ENCODE measurements at places on chromosomes 11 and 22.

GRCh38 chr11:118099838-118100556, 13.2 kb upstream of the SMIM35 start:
- DNase-seq, result no peak

- DNase-seq, result no peak
These were observed 36.5 kb downstream of the NADSYN1 start for GRCh38 chr11:71489311-71490043.

DNA sequence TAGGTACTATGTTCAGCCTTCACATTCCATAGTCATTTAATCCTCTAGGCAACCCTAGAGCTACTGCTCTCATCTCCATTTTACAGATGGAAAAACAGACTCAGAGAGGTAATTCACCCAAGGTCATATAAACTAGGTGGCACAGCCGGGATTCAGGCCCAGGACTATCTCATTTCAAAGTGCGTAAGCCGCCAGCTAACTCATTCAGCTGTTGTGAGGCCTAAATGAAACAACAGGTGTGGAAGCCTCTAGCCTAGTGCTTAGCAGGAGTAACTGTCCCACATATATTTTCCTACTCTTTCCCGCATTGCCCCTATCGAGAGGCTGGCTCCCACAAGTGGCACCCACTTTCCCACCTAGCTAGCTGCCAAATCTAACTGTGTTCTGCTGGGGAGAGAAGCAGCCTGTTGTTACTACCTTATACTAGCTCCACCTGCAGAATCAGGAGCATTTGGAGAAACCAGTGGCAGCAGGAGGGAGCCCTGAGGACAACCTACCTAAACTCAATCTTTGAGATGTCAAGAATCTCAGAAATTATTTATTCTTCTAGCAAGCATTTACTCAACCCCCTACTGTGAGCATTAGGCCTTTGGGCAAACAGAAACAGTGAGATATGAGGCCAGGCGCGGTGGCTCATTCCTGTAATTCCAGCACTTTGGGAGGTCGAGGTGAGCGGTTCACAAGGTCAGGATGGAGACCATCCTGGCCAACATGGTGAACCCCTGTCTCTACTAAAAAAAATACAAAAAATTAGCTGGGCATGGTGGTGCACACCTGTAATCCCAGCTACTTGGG, 20.9 kb downstream of the PRG3 start:
- DNase-seq, result no peak

DNA sequence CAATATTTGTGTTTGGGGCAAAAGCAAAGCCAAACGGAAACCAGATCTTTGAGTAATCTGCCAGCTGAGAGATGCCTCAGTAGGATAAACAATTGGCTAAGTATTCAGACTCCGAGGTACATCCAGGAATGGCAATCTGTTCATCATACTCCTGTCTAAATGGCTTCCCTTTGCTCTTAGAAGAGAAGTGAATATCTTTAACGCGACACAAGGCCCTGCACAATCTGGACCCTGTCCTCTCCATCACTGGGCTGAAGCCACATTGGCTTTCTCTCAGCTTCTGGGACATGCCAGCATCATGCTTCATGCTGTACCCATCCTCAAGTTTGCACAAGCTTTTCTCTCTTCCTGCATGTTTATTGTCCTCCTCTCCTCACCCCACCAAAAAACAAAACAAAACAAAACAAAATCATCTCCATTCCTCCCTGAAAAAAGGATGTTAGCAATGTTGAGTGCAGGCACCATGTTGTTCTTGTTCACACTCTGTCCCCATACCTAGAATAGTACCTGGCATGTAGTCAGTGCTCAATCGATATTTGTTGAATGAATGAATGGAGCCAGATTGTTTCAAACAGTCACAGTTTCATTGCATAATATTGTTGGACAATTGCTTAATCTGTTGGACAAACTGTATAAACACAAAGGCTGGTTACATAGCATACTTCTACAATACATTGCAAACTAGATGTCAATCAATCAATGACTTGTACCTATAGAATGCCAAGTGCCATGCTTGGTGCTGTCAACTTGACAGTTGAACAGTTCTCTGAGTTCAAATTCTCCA, 38.2 kb upstream of the SESN3 start:
- no peak for DNase-seq

- no peak for DNase-seq
These were observed 923.3 kb downstream of the KCNA4 start for GRCh38 chr11:29093416-29094120.

DNA sequence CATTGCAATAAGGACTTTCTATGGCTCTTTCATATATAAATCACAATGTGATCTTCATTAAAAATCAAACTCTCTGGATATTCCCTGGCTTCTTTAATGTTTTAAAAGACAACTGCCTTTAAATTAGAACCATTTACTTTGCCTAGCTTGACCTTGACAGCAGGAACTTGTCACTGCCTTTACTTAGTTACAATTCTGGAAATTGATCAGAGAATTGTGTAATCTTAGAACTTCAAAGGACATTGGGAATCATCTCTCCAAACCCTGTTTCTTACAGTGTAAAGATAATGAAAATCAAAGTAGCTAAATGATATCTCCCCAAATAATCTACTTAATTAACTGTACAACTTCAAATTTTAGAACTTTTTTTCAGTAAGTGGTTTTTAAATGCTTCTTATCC, 517.6 kb upstream of the CCDC179 start:
- no peak for DNase-seq

- no peak for DNase-seq
These were observed 50.6 kb downstream of the RTN4R start for GRCh38 chr22:20217563-20217962.

GRCh38 chr11:26048271-26048670, 283.7 kb upstream of the ANO3 start:
- DNase-seq, result no peak

DNA sequence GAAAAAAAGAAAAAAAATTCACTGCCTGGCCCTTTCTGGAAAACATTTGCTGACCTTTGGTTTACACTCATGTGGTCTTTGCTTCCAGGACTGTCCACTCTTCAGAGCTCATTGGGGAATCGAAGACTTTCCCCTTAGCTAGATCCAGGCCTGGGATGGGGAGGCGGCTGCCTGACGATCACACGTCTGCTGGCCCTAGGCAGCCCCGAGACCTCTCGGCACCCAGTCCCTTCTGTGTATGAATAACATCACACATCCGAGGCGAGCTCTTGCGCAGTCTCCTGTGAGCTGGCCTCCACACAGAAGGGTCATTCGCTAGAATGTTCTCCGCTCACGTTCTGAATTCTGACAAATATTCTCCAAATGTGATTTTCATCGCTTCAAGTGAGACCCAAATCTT, 25.7 kb upstream of the GAL start:
- DNase-seq, result no peak

DNA sequence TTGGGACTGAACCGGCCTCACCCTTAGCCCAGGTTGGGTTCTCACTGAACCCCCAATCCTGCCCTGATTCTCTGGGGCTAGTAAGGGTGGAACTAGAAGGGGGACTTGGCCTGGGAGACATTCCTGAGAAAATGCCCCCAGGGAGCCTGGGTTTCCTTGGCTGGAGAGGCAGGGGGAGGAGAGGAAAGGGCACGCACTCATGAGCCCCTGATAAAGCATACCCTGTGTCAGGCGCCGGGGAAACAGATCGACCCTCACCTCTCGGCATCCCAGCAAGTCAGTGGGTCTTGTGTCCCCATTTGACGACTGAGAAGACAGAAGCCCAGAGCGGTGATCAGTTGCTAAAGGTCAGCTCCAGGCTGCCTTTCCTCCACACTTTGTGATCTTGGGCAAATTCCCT, 47.7 kb upstream of the RTL6 start:
- DNase-seq, result no peak

DNA sequence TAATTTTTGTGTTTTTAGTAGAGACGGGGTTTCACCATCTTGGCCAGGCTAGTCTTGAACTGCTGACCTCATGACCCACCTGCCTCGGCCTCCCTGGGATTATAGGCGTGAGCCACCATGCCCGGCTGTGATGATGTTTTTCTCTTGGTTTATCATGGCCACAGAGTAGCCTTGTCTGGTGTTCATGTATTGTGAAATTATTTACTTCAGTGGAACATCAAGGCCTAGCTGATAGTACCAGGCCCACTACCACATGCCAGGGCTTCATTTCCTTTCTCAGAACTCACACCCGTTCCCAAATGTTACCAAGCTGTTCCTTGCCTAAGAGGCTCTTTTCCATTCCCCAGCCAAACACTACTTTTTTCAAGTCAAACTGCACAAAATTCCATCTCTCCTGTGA, 6.1 kb upstream of the DDB2 start:
- no peak for DNase-seq

GRCh38 chr11:126543691-126544090, 188.2 kb downstream of the ST3GAL4 start:
- no peak for DNase-seq

- DNase-seq, result no peak
These were observed 61.3 kb downstream of the SVIP start for GRCh38 chr11:22768281-22768680.

DNA sequence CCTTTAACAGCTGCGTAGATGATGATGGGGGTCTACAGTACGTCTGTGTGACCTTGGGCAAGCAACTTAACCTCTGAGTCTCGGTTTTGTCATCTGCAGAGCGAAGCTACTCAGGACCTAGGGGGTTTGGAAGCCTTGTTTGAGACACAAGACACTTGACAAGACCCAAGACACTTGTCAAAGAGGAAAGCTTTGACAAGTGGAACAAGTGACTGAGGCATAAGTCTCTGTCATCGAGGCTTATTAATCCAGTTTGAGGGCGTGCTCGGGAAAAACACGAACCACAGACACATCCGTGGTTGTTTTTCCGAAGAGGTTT, 732 bp upstream of the PC start:
- no peak for DNase-seq

GRCh38 chr11:27279460-27279859, 83.6 kb downstream of the CCDC34 start:
- DNase-seq, result no peak

- DNase-seq, result no peak
These were observed 11.1 kb downstream of the RAPSN start for GRCh38 chr11:47437746-47438418.

DNA sequence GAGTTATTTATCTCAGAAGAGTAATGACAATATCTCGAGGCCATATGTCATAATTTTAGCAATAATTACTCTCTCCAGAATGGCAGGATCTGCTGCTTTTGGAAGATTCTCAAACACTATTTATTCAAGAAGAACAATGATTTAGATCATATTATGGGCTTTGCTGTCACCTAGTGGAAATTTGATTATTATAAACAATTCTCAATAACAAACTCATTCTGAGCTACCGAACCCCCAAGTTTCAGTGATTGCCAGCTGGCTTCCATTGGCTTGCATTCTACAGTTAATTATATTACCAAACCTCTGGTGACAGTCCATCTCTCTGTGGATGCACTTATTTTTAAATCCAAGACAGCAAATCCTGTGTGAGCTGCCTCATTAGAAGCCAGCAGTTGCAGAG, 27.9 kb upstream of the SLC36A4 start:
- DNase-seq, result no peak

DNA sequence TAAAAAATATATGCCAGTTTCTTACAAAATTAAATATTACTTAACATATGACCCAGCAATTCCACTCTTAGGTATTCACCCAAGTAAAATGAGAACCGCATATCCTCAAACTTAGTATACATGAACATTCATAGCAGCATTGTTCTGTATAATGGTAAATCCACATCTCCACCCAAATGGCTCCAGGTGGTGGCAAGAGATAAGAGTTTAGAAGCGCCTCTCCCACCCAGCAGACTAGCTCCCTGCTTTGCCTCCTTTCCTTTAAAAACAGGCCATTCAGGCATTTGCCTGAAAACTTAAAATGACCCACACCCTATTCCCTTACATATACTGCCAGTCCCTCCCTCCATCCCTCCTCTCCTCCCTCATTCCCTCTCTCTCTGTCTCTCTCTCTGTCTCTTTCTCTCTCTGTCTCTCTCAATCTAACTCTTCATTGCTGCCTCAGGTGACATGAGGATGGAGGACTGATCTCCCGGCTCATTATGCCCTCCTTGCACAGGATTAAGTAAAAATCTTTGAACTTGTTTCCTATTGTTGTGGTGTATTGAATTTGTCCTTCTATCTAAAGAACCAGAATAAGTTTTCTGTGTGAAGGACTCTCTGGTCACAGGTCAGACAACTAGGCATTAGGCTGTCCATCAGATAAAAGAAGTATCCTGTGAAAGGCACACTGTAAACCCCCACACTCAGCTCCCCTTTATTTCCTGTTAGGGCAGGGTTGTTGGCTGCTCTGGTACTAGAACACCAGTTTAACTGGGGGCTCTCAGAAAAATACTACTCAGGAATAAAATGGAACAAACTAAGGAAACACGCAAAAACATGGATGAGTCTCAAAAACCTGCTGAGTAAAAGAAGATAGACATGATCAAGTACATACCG, 48.3 kb downstream of the RRP8 start:
- DNase-seq, result no peak

DNA sequence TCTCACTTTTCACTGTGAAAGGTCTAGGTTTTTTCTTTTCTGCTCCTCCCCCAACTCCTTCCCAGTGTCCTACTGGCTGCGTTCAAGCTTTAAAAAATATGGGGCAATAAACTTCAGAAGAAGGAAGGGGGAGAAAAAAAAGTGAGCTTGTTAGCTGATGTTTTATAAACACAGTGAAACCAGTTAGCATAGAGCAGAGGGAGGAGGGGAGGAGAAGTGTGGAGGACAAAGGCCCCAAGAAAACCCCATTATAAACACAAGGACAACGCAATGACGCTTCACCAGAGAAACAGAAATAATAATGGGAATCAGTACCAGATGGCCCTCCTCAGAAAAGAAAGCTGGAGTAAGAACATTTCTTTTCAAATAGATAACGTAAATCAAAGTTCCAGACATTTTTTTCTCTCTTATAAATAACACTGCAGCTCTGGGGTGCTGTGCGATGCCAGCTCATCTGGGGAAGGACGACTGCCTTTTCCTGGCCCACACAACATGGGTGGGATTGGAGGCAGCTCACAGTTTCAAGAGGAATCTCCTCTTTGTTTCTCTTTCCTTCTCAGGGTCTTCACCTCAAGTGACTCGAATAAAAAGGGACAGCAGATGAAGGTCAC, 235.4 kb upstream of the NARS2 start:
- DNase-seq, result no peak

GRCh38 chr11:95138448-95138847, 48.8 kb downstream of the ENDOD1 start:
- DNase-seq, result no peak

- no peak for DNase-seq
These were observed 1.8 kb downstream of the SPATA19 start for GRCh38 chr11:133843454-133843987.

GRCh38 chr22:28379951-28380350, 299.7 kb downstream of the TTC28 start:
- DNase-seq, result no peak
